ENCODE measurements at places on chromosomes 11 and 22.

- DNase-seq, result no peak
Measured at GRCh38 chr11:106286881-106287504, 209.5 kb downstream of the AASDHPPT start.

DNA sequence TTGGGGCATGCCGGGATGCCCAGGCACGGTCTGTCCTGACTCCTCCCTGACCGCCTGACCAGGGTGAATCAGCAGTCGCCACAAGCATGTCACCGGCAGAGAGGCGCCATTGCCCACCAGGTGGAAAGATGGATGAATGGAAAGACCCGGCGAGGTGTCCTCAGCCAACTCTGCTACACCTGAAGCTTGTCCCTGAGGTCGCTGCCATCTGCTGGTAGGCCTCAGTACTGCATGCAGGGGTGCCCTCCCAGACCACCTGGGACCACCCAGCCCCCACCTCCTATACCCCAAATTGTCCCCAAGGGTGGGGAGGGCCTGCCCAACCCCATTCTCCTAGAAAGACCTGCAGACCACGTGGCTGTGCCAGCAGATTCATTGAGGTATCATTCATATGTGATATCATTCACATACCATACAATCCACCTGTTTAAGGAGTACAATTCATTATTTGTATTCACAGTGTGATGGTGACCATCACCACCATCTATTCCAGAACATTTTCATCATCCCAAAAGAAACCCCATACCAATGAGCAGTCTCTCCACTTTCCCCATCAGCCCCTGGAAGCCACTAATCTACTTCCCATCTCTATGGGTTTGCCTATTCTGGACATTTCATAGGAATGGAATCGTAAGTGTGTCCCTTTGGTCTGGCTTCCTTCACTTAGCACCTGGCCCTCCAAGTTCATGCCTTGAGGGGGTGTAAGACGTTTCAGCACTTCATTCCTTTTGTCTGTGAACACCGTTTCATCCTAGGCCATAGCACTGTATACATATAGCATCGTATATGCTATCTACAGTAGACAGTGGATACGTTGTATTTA, 17.5 kb downstream of the FGF3 start:
- no peak for DNase-seq

DNA sequence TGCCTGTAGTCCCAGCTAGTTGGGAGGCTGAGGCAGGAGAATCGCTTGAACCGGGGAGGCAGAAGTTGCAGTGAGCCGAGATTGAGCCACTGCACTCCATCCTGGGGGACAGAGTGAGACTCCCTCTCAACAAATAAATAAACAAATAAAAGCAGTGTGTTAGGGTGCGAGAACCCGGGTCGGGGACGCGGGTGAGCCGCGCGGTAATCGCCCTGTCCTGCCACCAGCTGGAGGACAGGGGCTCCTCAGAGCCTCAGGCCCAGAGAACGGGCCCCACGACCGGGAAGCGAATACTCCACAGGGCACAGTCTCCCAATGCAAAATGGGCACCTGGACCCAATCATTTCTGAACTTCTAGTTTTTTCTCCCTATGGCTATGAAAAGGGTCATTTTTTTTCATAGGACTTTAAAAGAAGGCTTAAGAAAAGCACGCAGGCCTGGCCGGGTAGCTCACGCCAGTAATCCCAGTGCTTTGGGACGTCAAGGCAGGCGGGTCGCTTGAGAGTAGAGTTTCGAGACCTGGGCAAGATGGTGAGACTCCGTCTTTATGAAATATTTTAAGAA, 744 bp upstream of the MCM5 start:
- no peak for DNase-seq

- no peak for DNase-seq
Measured at GRCh38 chr11:121886996-121887395, 229.0 kb downstream of the BLID start.

DNA sequence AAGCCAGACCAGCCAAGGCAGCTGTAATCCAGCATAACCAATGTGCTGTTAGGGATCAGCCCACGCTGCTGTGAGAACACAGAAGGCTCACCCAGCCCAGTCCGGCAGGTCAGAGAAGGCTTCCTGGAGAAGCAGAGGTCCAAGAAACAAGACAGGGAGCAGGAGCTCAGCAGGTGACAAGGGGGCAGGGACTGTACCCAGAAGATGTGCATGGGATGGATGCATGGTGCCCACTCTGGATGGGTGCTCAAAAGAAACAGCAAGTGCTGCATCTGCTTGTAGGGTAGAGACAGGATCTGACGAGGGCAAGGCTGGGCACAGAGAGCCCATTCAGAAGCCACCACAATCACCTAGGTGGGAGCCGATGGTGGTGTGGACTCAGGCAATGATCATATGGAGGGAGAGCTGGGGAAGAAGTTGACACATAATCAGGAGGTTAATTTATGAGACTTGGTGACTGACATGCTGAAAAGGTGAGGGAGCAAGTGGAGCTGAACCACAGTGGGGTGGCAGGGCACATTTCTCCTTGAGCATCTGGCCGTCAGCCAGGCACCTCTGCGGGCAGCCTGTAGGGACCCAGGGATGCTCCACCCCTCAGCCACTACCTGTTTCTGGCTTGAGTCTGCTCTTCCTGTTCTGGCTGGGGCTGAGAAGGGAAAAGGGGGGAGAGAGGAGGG, 102.3 kb upstream of the DRD2 start:
- no peak for DNase-seq

DNA sequence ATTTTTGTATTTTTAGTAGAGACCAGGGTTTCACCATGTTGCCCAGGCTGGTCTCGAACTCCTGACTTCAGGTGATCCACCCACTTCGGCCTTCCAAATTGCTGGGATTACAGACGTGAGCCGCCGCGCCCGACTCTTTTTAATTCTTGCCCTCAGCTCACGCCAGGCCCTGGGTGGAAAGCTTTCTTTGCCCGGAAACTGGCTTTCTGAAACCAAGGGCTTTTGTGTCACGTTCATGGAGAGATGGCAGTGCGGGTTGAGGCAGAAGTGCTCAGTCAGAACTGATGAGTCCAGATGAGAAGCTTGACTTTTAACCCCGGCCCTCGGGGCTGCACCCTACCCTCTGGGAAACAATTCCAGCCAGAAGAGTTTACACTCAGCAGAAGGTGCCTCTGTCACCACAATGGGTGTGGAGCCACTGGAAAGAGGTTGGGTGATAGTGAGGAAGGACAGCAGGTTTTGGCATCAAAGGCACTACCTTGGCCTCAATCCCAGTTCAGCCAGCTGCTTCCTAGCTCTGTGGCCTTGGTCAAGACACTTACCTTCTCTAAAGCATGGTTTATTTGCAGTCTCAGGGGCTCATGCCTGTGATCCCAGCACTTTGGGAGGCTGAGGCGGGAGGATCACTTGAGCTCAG, 890 bp upstream of the ARFGAP3 start:
- DNase-seq, result no peak

- DNase-seq, result no peak
Measured at GRCh38 chr11:70364178-70364577, 34.2 kb upstream of the CTTN start.

DNA sequence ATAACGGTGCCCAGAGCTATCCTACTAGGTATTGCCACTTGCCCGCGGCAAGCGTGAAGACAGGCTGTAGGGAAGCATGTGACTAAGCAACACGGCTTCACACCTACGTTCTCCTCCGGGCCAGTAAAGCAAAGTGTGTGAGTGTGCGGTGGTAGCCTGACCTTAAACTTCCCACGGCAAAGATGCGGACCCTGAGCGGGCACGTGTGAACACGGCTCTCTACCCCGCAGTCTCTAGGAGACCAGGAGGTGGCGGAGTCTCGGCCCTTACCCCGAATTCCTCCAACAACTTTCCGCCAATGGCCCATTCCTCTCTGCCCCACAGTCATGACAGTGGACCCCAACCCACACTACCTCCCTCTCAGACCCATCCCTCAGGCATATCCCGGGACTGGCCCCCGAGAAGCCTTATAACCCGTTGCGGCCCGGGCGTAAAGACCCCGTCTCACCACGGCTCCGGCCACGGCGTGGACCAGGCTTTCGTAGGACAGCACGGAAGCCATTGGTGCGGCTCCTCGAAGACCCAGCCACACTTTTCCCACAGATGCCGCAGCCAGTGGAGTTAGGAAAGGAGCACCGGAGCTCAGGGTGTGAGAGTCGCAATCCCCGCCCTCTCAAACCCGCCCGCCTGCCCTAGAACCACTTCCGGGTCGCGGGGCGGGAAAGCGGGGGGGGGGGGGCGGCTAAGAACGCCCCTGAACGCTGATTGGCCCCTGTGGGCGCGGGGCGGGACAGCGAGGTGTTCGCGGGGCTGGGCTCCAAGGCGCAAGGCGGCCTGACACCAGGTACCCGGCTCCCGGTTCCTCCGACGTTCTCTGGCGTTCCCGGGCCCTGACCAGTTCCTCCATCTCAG, at the start of gene SLC25A17:
Gene SLC25A17, minus strand, starts transcription at position 600 of the 852 bp plus-strand sequence. Its CDS starts 98 bp downstream, at position 502.
- DNase-seq, result peak; percentile 85

DNA sequence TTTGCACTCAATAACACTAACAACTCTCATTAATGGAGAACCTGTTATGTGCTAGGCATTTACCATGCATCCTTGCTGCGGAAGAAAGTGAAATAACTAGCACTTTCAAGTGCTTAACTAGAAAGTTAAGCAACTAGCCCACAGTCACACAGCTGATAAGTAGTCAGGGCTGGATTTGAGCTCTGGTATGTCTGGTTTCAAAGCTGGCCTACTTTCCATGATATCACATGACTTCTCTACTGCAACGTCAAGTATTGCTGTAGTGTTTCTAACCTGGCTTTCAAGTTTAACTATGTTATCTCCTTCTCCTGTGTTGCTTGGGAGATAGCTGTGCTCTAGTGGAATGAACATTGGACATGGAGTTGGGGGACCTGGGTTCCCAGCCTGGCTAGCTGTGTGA, 12.1 kb downstream of the SLC15A3 start:
- DNase-seq, result no peak

DNA sequence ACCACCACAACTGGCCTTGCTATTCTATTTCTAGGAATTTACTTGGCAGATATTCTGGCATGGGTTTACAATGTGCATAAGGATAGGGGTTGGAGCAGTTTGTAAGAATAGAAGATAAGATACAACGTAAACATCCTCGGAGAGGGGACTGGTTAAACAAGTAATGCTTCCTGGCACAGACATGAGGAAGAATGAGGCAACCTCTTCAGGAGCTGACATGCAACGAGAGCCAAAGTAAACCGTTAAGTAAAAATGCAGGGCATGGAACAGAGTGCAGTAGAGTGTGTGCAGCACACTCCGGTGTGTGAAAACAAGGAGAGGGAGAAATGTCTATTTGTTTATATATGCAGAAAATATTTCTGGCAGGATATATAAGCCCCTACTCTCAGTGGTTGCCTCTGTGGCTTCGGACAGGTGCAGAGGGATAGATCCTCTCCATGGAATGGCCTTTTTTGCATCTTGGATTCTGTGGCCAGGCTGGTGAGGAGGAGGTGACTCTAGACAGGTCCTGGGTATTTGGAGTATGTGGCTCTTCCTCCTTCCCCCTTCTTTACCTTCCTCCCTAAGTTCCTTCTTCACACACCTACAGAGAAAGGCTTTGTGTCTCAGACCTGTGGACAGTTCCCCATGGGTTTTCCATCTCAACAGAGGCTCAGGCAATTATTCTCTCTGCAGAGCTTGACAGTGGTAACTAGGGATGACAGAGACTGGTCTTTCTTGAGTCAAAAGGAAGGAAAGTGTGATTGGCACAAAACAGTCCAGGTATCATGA, 2.5 kb downstream of the RAB36 start:
- no peak for DNase-seq

DNA sequence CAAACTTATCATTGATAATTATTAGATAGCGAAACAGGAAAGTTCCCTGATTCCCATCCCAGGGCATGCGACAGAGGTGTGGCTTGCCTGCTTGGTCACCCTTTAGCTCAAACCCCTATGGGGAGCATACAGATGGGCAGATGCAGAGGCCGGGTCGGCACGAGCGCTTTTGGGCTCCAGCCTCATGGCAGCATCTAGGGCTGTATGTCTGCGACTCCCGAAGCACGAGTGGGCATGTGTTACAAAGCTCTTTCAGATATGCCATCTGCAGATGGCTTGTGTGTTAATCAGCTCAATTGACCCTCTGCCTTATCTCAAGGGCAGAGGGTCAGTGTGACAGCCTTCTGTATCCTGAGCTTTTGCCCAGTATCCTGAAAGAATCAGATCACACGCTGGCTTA, 2069.3 kb upstream of the RAG2 start:
- no peak for DNase-seq

GRCh38 chr22:40345815-40346184, 500 bp upstream of the ADSL start:
- DNase-seq, result peak; percentile 51

GRCh38 chr11:44804449-44805437, 78.0 kb downstream of the TSPAN18 start:
- DNase-seq, result no peak

GRCh38 chr22:23008896-23009295, 61.4 kb upstream of the GNAZ start:
- DNase-seq, result no peak

DNA sequence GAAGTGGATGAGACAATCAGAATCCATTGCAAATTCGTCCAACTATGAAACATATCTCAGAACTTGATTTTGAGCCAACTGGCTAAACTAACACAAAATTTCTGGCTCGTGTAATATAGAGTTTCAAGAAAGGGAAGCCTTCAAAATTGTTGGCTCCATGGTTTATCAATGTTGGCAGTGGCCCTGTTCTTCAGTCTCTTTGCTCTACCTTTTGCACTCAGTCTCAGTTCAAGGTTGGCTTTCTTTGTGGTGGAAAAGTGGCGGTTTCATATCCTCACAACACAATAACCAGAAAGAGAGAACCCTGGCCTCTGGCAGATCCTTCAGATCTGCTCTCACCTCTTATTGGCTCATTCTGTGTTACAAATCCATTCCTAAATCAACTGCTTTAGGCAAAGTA, 473.8 kb upstream of the API5 start:
- no peak for DNase-seq

DNA sequence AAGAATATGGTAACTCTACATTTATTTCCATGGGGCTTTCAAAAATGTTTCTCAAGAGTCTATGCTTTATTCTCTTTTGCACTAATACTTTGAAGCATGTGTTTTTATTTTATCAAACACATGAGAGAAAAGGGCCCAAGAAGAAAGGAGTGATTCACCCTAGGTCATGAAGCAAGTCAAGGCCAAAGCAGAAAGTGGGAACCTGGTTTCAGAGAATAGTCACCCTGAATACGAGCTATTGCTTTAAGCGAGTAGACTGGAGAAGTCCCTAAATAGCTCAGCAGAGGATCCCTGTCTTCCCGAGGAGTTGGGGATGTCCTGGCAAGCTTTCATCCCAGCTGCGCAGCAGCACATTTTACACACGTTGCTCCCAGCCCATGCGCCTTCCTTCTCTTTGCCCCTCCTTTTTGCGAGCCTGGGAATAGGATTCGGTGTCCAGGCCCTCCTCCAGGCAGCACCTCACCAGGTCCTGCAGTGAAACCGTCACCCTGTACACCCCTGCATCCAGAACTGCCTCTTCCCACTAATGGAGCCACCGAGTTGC, 19.1 kb downstream of the MPEG1 start:
- DNase-seq, result no peak
